ENCODE measurements at places on chromosomes 16 and 17. TPM values are rescaled to one million over a fixed set of nuclear protein-coding genes. Genes with fewer than 3 reads are reported as not detected.

GRCh38 chr16:55002419-55002818 lies 71.8 kb downstream of the IRX5 start:
- DNase-seq: no peak

- DNase-seq: peak; percentile 36
Observed at GRCh38 chr17:59641799-59642484, 22.2 kb downstream of the CLTC start.

GRCh38 chr17:48868916-48869500 lies 23.6 kb upstream of the ATP5MC1 start:
- DNase-seq: no peak

GRCh38 chr17:56431736-56432135 lies 161.8 kb upstream of the NOG start:
- DNase-seq: no peak

DNA sequence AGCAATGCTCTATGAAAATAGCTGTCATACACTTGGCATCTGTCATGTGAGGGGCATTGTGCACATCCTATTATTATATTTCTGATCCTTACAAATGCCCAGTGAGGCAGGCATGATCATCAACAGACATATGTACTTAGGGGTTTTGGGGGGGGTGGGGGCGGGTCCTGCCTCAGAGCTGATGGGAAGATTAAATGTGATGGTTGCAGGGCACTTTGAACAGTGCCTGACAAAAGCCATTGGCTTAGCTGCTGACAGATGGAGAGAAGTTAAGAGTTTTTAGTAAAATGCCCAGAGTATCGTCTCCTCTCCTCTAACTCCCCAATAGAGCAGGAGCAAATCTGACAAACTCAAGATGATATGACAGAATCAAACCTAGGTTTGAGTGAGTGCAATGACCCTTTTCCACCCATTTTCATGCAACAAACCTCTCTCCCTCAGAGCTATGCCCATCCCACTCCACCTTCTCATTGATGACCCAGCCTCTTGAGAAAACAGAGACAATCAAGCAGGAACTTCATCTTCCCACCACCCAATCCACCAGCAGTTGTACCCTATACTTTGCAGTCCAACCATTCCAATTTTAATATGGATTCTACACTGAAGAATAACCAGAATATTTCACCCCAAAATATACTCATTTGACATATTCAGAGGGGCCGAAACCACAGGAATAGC lies 4.8 kb downstream of the KLHL11 start:
- DNase-seq: no peak

DNA sequence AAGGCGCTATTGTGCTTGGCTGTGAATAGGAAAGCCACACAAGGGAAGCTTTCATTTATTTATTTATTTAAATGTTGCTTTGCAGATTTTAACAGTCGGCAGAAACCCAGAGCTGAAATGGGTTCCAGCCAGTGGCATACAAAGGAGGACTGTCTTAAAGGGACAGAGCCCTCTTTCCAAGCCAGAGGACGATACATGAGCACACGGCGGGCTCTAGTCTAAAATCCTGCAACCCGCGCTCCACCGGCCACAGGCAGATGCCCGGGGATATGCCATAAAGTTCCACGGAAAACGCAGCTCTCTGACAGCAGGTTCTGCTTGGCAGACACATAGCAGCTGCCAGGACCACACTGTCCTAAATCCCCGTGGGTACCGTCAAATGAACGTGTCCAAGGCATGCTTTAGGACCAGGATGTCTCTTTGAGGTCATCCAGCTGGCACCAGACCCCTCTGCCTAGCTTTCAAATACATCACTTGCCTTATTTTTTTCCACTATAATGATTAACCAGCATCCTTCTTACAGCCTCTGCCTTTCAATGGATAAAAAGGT lies 64.6 kb downstream of the CYTH1 start:
- DNase-seq: peak; percentile 74

- no peak for DNase-seq
Observed at GRCh38 chr16:81350306-81350615, 35.5 kb downstream of the GAN start.

DNA sequence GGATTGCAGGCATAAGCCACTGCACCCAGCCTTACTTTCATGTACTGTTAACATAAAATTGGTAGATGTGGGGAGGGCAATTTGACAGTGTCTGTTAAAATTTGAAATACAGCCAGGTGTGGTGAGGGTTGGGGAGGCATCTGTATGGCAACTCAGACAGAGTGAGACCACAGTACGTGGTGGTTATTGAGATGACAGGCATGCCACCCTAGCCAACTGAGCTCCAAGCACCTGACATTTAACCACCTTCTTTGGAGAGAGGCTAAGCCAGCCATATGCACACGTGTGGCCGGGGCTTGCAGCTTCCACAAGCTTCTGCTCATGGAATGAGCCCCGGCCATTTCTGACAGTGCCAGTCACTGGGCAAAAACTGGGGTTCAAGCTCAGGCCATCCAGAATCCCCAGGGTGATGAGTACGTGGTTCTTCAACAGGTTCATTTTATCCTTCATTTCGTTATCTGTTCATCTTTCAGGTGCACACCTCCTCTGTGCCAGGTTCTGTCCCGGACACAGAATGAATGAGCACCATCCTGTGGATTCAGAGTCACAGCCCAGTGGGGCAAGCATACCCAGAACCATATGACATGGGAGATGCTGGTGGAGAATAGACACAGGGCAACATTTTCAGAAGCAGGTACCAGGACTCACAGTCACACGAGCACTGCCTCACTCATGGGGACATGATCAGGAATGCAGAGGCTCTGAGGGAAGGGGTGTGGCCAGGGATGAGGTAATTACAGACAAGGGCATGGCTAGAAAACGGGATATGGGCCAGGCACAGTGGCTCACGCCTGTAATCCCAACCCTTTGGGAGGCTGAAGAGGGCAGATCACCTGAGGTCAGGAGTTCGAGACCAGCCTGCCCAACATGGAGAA lies 36.2 kb downstream of the C16orf82 start:
- DNase-seq: peak; percentile 3

Gene KRTAP4-2
- not detected for total RNA-seq

- no peak for DNase-seq
Observed at GRCh38 chr16:88623858-88624257, 14.5 kb upstream of the IL17C start.

DNA sequence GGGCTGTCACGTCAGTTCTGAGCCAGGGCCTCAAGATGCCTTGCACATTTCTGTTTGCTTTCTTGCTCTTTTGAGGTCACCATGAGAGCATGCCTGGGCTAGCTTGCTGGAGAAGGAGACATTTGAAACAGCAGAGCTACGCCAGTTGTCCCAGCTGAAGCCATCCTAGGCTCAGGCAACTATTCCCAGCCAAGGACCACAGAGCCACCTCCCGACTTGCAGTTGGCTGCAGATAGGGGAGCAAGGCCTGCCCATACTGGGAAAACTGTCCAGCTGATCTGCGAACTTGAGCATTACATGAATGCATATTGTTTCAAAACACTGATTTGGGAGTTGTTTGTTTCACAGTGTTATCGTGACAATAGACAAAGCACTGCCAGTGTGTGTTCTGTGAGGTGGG lies 340.8 kb downstream of the XYLT1 start:
- DNase-seq: no peak

- peak; percentile 75 for DNase-seq
Observed at GRCh38 chr16:67562918-67563707, 787 bp downstream of the CTCF start.

- DNase-seq: no peak
Observed at GRCh38 chr16:28586466-28586865, 10.4 kb downstream of the SULT1A2 start.

Gene TERB1
- total RNA-seq: not detected

Gene KRT40
- total RNA-seq: not detected

Gene FADS6
- not detected for total RNA-seq

DNA sequence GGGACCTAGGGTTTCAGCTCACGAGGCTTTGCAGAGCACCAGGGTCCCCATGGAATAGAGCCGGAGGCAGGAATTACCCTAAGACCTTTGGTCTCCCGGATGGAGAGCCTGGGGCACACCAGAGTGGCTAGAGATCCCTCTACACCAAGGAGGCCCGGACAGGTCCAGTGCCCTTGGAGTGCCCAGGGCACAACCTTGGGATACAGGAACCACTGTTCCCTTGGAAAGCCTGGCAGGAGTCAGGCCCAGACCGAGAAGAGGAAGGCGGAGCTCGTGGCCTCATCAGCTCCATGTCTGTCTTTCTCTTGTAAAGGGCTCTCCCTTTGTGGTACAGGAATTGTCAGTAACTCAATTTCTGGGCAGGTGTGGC lies 3.8 kb upstream of the DBNDD1 start:
- DNase-seq: no peak

- DNase-seq: peak; percentile 21
Observed at GRCh38 chr16:48300391-48300856, 53.1 kb upstream of the ABCC11 start.

- DNase-seq: no peak
Observed at GRCh38 chr17:81995463-81996231, 18.2 kb downstream of the ASPSCR1 start.

DNA sequence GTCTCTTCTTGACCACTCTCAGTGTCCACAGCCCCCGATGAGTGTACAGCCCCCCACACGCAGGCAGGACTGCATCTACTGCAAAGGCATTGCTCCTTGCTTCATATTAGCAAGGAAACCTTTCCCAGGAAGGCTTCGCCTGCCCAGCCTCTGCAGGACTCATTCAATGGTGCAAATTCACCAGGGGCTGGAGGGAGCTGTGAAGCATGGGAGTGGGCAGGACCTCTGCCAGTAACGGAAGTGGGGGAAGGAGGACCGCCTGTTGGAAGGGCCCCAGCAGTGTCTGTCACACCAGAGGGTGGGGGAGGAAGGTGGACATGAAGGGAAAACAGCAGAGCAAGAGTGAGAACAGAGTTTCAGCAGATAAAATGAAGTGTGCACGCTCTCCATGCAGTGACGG lies 2.5 kb downstream of the SPATA33 start:
- no peak for DNase-seq

DNA sequence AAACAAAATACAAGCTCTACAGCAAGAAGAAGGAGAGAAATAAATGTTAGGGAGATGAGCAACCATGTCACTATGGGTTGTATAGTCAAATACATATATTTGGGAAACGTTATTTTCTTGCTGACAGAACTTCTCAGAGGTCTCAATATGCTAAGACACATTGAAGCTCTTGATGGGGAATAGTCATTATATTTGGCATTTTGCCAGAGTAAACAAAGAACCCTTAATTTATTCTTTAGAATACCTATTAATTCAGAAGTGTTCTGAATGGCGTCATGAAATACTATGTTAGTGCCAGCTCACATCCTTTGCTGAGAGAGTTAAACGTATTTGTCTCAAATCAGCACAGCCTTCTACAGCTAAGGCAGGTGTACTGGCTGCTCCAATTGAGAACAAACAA lies 458.9 kb downstream of the CDH13 start:
- DNase-seq: no peak

- DNase-seq: no peak
Observed at GRCh38 chr16:69756705-69757104, 2.0 kb upstream of the NOB1 start.

Gene SLC22A31
- total RNA-seq: 0.10 TPM

DNA sequence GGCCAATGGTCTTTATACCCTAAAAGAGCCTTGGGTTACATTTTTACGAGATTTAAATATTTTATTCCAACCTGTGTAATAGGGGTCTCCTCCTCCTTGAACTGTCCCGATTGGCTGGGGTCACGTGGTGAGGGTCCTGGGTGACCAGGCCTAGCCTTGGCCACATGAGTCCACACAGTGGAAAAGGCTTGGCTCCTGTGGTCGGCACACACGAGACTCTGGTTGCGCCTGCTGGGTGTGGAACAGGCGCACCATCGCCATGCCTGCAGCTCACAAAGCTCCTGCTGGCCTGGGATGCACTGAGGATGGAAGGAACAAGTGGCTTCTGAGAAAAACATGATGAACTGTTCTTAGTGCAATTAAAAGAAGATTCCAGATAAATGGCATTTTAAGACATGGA lies 103.9 kb upstream of the ZNF750 start:
- no peak for DNase-seq
